ENCODE measurements at places on chromosomes 5 and 9. TPM values are rescaled to one million over a fixed set of nuclear protein-coding genes. Genes with fewer than 3 reads are reported as not detected.

Gene PCDHB7
- total RNA-seq = 0.48 TPM

GRCh38 chr5:34598177-34598794, 57.8 kb upstream of the RAI14 start:
- H3K36me3 ChIP-seq = no peaks in the 10 kb centered on the region
- H3K27ac ChIP-seq = peak overlapping the region; percentile 84
- H3K27me3 ChIP-seq = no peaks in the 10 kb centered on the region
- H3K4me3 ChIP-seq = no peak overlapping the region
- DNase-seq = peak; percentile 90
- H3K4me1 ChIP-seq = peaks cover 25% of the 10 kb centered on the region

Gene HTR1A
- not detected for total RNA-seq

GRCh38 chr5:157519579-157520253, 55.9 kb downstream of the ADAM19 start:
- H3K4me3 ChIP-seq = no peak overlapping the region
- H3K4me1 ChIP-seq = peaks cover 6% of the 10 kb centered on the region
- H3K27me3 ChIP-seq = no peaks in the 10 kb centered on the region
- no peak overlapping the region for H3K27ac ChIP-seq

DNA sequence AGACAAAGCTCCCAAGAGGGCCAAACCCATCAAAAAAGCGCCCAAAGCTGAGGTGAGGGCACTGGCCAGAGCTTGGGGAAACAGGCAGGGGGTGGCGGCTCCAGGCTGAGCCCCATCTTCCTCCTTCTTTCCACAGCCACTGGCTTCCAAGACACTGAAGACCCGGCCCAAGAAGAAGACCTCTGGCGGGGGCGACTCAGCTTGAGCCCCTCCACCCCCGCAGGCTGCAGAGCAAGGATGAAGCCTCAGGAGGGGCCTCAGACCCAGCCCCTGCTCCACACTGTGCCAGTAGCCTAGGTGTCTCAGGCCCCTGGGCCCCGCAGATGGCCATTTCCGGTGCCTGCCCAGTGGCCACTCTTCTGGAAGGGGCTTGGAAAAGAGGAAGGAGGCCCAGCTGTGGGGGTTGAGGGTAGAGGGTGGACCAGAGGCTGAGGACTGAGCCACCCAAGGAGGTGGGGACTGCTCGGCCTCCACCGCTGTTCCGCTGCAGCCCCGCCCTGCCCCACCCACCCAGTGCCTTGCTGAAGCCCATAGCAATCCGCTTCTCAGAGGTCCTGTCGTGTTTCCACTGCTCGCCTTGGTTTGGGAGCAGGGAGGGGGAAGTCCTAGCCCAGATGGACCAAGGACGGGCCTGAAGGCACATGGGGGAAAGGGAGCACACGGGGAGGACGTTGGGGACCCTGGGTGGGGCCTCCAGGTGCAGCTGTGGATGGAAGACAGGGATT, 6.9 kb downstream of the REEP2 start:
- no peak overlapping the region for H3K4me3 ChIP-seq
- no peaks in the 10 kb centered on the region for H3K36me3 ChIP-seq
- H3K27ac ChIP-seq = no peak overlapping the region

Gene LIFR
- 36.4 TPM for total RNA-seq

GRCh38 chr9:77028478-77028877, 9.0 kb downstream of the FOXB2 start:
- no peak for DNase-seq
- H3K27ac ChIP-seq = no peak overlapping the region
- no peaks in the 10 kb centered on the region for H3K36me3 ChIP-seq
- no peaks in the 10 kb centered on the region for H3K4me1 ChIP-seq

Gene SPATA31C1
- total RNA-seq = not detected

DNA sequence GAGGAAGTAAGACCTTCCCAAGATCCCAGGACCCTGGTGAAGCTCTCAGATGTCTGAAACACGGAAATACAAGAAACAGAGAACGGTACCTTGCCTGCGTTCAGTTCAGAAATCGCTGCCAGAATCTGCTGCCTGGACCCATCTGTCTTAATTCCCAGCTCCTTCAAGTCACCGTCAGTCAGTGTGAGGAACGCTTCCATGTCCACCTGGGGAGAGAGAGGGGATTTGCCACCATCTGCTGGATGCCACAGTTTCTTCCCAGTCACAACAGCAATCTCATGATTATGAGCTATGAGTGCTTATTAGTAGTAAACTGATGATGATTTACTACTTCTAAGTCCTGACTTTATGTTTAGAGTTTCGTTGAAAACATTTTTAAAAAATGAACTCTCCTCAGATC, 36.7 kb upstream of the GABBR2 start:
- H3K4me1 ChIP-seq = no peaks in the 10 kb centered on the region
- no peak for DNase-seq
- no peak overlapping the region for H3K27ac ChIP-seq
- peaks cover 4% of the 10 kb centered on the region for H3K36me3 ChIP-seq

DNA sequence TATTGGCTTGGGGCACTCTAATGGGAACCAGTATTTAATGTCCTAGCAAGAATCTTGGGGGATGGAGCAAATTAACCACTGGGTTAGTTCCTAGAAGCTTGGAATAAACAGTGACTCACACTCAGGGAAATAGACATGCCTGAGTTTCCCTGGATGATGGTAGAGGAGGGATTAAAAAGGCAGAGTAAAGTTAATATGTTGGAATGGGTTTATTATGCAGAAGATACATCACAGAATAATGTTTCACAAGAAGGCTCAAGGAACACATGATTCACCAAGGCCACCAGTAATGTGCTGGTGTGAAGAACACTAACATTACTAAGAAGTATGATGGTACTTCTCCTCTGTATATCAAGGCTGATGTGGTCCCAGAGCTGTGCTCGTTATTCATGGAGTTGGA, 752.9 kb upstream of the SEMA6A start:
- H3K27me3 ChIP-seq = no peaks in the 10 kb centered on the region
- no peaks in the 10 kb centered on the region for H3K36me3 ChIP-seq
- H3K27ac ChIP-seq = no peak overlapping the region

GRCh38 chr9:116673375-116673774, 13.7 kb upstream of the TRIM32 start:
- no peaks in the 10 kb centered on the region for H3K4me1 ChIP-seq
- no peak overlapping the region for H3K27ac ChIP-seq
- H3K4me3 ChIP-seq = no peak overlapping the region
- no peaks in the 10 kb centered on the region for H3K36me3 ChIP-seq
- DNase-seq = no peak

- no peak for DNase-seq
- peaks cover 10% of the 10 kb centered on the region for H3K4me1 ChIP-seq
- H3K36me3 ChIP-seq = no peaks in the 10 kb centered on the region
- H3K27me3 ChIP-seq = no peaks in the 10 kb centered on the region
- no peak overlapping the region for H3K4me3 ChIP-seq
Measured at GRCh38 chr5:99059685-99060084, 130.9 kb upstream of the CHD1 start.

Gene PCDHGA8
- 0.95 TPM for total RNA-seq

DNA sequence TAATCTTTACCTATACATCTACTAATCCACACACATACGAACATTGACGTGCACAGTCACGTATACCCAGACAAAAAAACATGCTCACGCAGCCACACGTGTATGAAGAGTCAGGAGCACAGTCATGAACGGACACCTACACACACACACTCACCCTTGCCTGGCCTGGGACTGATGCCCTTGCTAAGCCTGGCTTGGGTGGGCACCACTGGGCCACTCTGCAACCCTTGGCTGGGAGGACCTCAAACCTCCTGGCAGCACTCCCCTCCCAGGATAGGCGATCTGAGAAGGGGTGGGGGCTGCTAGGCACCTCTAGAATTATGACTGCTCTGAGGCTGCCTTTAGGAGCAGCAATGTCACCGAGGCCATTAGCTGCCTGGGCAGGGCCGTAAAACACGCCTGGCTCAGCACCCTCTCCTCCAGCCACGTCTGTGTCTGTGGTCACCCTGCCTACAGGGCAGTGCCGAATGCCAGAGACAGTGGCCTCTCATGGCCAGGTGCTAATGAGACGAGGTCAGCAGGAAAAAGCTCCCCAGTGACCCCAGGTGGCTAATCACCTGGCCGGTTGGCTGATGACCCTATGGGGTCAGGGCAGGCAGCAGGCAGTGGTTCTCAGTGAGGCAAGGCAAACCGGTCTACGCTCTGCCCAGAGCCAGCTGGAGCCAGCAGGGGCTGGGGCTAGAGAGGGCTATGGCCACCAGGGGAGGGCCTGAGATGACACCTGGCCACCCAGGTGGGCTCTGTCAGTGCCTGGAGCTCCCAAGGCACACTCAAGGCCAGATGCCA, 33.7 kb upstream of the MVB12B start:
- H3K4me1 ChIP-seq = no peaks in the 10 kb centered on the region
- H3K36me3 ChIP-seq = no peaks in the 10 kb centered on the region
- no peak for DNase-seq

Gene ADRB2
- total RNA-seq = 0.86 TPM

GRCh38 chr9:117290856-117291622, 123.8 kb downstream of the ASTN2 start:
- no peak overlapping the region for H3K27ac ChIP-seq
- no peak for DNase-seq
- no peaks in the 10 kb centered on the region for H3K4me1 ChIP-seq
- no peaks in the 10 kb centered on the region for H3K27me3 ChIP-seq

DNA sequence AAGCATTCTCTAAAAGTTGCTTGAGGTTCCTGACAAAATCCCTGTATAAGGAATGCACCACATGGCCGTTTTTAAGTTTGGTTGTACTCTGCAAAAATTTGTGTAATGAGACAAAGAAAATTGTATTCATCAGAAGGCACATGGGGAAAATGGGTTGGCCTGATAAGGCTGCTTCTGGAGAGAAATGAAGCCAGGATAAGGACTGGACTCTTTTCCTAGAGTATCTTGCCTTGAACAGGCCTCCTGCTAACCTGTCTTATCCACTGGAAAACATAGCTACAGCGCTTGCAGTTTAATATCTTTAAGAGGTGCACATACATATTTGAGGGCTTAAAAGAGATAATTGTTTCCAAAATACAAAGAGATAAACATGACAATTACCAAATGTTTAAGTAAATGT, 41.4 kb upstream of the IFNK start:
- H3K4me1 ChIP-seq = no peaks in the 10 kb centered on the region
- H3K36me3 ChIP-seq = no peaks in the 10 kb centered on the region
- DNase-seq = no peak

DNA sequence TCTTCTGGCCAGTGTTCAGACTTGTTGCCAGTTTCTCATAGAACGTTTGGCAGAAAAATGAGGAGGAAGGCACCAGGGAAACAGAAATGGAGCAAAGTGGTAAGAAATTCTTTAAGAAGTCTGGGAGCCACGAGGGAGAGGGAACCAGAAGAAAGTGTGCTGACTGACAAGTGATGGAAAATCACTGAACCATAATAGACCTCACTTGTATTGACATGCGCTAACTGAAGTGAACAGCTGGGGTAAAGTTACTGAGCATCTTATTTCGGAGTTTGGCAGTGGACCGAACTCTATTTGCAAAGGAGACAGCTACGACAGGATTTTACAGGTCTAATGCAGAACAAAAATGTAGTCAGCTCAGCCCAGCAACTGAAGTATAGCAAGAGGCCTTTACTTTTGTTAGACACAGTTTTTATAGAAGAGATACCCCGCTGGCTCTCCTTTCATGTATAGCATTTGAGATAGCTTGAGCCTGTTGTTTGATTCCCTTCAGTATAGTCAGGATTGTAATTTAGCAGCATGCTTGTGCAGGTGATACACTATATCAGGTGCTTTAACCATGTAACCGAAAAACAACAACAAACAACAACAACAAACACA, 53.6 kb downstream of the HMHB1 start:
- H3K36me3 ChIP-seq = no peaks in the 10 kb centered on the region
- no peak overlapping the region for H3K4me3 ChIP-seq
- H3K27me3 ChIP-seq = no peaks in the 10 kb centered on the region
- no peak for DNase-seq
- H3K4me1 ChIP-seq = no peaks in the 10 kb centered on the region

DNA sequence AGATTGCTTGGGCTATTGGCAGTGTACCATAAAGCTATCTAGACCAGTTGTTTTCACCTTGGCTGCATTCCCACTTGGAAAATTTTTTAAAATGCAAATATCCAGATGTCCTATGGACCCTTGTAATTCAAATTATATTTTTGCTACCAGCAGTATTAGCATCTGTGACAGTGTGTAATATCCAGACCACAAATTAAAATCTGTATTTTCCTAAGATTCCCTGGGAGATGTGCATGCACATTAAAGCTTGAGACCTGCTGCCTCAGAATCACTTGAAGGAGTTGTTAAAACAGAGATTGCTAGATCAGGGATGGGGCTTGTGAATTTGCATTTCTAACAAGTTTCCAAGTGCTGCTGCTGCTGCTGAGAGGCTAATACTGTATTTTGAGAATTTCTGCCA, 381.2 kb upstream of the PDE4D start:
- H3K4me1 ChIP-seq = peaks cover 8% of the 10 kb centered on the region
- no peaks in the 10 kb centered on the region for H3K36me3 ChIP-seq
- no peak overlapping the region for H3K4me3 ChIP-seq
- H3K27me3 ChIP-seq = no peaks in the 10 kb centered on the region

Gene FBN2
- total RNA-seq = 57.4 TPM

Gene EFNA5
- total RNA-seq = 22.6 TPM

GRCh38 chr5:74738406-74738805, 28.5 kb downstream of the GFM2 start:
- H3K36me3 ChIP-seq = peaks cover 2% of the 10 kb centered on the region
- DNase-seq = no peak
- H3K4me1 ChIP-seq = no peaks in the 10 kb centered on the region
- no peak overlapping the region for H3K4me3 ChIP-seq
- no peak overlapping the region for H3K27ac ChIP-seq

DNA sequence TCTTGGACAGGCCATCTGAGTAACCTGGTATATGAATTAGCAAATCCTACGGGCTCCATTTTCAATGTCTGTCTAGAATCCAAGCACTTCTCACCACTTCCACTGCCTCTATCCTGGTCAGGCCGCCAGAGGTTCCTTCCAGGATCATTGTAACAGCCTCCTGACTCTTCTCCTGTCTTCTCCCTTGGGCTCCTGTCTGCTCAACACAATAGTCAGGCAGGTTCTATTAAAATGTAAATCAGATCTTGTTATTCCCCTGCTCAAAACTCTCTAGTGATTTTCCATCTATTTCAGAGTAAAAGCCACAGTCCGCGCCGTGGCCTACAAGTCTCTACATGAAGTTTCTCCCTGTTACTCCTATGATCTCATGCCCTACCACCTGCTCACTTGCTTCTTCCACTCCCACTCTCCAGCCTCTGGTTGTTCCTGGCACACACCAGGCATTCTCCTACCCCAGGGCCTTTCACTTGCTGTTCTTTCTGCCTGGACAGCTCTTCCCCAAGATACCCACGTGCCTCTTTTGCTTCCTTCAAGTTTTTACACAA, 21.7 kb downstream of the ZNF366 start:
- DNase-seq = no peak
- no peaks in the 10 kb centered on the region for H3K27me3 ChIP-seq
- peak overlapping the region; percentile 67 for H3K27ac ChIP-seq
- H3K4me3 ChIP-seq = no peak overlapping the region
- no peaks in the 10 kb centered on the region for H3K36me3 ChIP-seq

DNA sequence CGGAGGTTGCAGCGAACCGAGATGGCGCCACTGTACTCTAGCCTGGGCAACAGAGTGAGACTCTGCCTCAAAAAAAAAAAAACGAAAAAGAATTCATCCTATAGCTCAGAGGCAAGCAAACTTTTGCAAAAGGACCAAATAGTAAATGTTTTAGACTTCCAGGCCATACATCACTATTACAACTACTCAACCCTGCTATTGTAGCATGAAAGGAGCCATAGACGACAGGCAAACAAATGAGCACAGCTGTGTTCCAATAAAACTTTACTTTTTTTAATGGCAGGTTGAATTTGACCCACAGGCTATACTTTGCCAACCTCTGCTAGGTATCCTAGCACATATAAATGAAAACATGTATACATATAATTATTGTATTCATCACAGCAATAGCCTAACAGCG, 58.9 kb upstream of the SLC30A5 start:
- H3K36me3 ChIP-seq = no peaks in the 10 kb centered on the region
- H3K27me3 ChIP-seq = peaks cover 15% of the 10 kb centered on the region
- H3K27ac ChIP-seq = no peak overlapping the region
- no peaks in the 10 kb centered on the region for H3K4me1 ChIP-seq
- DNase-seq = no peak
